ENCODE measurements at places on chromosomes 3 and 15. TPM values are rescaled to one million over a fixed set of nuclear protein-coding genes. Genes with fewer than 3 reads are reported as not detected.

DCLK3 gene
- 0.34 TPM for total RNA-seq

NCKIPSD gene
- total RNA-seq, result 22.0 TPM

- H3K36me3 ChIP-seq, result no peaks in the 10 kb centered on the region
- no peaks in the 10 kb centered on the region for H3K27me3 ChIP-seq
- no peak overlapping the region for H3K4me3 ChIP-seq
- no peaks in the 10 kb centered on the region for H3K4me1 ChIP-seq
Observed at GRCh38 chr3:114504941-114505628, 211.3 kb downstream of the TIGIT start.

DNA sequence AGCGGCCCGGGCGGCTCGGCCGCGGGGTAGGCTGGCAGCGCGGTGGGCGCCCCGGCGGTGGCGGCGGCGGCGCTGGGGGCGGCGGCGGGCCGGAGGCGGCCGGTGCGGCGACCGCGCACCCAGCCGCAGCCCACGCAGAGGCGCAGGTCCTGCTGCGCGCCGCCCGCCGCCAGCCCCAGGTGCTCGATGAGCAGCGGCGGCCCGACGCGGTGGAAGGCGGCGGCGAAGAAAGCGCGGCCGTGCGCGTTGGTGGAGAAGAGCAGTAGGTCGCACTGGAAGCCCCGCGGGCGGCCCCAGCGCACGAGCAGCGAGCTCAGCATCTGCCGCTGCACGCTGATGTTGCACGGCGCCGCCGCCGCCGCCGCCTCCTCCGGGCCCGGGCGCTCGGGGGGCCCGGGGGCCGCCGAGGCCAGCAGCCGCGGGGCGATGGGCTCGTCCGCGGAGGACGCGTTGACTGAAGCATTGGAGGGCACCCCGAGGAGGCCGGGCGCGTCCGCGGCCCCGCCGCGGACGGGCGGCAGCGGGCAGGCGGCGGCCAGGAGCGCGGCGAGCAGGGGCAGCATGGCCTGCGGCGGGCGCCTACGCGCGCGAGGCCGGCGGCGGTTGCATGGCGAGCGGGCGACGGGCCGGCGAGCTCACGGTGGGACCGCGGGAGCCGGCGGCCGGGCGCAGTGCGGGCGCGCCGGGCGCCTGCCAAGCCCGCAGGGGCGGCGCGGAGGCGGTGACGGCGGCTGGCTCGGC is 452 bp downstream of the TMEM158 start:
- H3K4me3 ChIP-seq, result peak overlapping the region; percentile 53

KLHL40 gene
- total RNA-seq, result not detected

GPR62 gene
- total RNA-seq, result 0.15 TPM

SLC9C1 gene
- 0.12 TPM for total RNA-seq

- H3K4me3 ChIP-seq, result no peak overlapping the region
- H3K27me3 ChIP-seq, result no peaks in the 10 kb centered on the region
Observed at GRCh38 chr3:116188231-116188785, 257.0 kb downstream of the LSAMP start.

GRCh38 chr3:178405531-178405930 is 130.7 kb upstream of the KCNMB2 start:
- no peak overlapping the region for H3K4me3 ChIP-seq
- no peaks in the 10 kb centered on the region for H3K4me1 ChIP-seq
- H3K27ac ChIP-seq, result no peak overlapping the region
- H3K36me3 ChIP-seq, result no peaks in the 10 kb centered on the region

DNAJA4 gene
- total RNA-seq, result 74.6 TPM

GRCh38 chr3:48305396-48305795 is 28.1 kb downstream of the SPINK8 start:
- DNase-seq, result no peak
- H3K4me3 ChIP-seq, result no peak overlapping the region
- H3K27me3 ChIP-seq, result no peaks in the 10 kb centered on the region
- H3K36me3 ChIP-seq, result no peaks in the 10 kb centered on the region
- H3K4me1 ChIP-seq, result peaks cover 8% of the 10 kb centered on the region
- H3K27ac ChIP-seq, result no peak overlapping the region

DNA sequence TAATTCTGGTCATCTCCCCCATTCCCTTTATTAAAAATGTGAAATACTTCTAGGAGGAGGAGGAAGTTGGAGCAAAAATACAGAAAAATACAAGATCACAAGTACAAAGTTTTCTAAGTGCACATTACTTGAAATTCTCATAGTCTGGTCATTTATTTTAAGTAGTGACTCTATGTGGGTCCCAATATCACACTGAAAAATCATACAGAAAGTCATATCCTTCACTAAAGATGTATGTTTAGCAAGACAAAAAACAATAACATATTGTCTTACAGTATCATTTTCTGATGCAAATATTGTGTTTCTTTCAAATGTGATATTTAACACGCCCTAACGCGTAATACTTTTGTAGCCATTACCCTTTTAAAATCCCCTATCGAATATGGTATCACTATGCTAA is 2.5 kb downstream of the ALDH1A2 start:
- no peaks in the 10 kb centered on the region for H3K36me3 ChIP-seq
- H3K4me1 ChIP-seq, result no peaks in the 10 kb centered on the region
- no peak for DNase-seq
- H3K27me3 ChIP-seq, result no peaks in the 10 kb centered on the region

FETUB gene
- not detected for total RNA-seq

TAGLN3 gene
- total RNA-seq, result 0.89 TPM

DNA sequence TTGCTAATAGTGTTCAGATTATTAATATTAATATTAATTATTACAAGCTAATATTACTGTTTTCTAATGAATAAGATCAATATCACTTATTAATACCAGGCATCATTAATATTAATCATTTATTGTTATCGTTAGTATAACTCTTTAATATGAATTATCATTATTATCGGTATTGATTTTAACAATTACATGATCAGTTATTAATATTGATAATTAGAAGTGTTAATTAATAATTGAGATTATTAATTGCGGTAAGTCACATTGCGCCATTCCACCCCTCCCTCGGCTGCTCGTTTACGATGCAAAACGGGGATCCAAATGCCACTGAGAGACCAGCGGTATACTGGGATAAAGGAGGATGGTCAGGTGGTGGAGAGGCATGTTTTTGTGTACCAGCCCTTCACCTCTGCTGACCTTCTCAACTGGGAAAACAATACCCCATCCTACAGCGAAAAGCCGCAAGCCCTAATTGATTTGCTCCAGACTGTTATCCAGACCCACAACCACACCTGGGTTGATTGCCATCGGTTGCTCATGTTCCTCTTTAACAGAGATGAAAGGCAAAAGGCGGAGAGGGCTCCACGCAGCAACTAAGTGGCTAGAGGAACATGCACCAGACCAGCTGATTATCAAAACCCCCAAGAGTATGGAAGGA is 28.6 kb upstream of the SSUH2 start:
- no peaks in the 10 kb centered on the region for H3K36me3 ChIP-seq
- no peak overlapping the region for H3K27ac ChIP-seq
- DNase-seq, result no peak
- H3K4me3 ChIP-seq, result no peak overlapping the region
- no peaks in the 10 kb centered on the region for H3K27me3 ChIP-seq
- no peaks in the 10 kb centered on the region for H3K4me1 ChIP-seq

DNA sequence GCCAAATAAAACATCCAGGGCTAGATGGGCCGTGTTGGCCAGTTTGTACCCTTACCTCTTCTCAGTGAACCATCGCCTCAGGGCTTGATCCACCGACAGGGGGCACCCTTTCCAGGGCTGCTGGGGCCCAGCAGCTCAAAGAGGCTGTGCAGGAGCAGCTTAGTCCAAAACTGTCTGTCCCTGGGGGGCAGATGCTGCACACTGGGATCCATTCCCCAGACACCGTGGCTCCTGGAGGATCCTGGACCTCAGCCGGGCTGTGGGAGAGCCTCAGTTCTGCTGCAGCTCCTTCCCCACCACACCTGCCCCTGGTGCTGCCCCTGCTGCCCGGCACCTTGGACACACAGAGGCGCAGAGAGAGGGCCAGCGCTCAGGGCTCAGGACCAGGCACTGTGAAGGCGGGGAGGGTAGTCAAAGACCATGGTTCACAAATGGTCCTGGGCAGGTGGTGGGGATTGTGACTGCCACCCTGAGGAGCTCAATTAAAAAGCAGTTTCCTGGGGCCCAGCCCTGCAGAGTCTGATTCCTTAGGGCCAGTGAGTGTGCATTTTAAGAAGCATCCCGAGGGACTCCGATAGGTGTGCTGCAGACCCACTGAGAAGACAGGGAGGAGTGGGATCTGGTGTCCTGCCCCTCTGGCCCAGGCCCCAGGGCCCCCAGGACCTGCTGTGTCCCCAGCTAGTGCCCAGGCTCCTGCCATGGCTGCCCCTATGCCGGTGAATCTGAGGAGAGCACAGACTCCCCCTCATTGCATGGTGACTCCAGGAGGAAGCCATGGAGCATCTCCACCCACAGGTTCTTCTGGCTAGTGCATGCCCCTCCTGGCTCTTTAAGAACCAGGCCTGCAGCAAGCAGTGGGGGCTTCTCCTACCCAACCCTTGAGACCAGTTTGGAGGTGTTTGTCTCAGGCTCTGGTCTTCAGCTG is 86.5 kb upstream of the PRR20G start:
- H3K36me3 ChIP-seq, result no peaks in the 10 kb centered on the region
- H3K27ac ChIP-seq, result no peak overlapping the region
- H3K4me1 ChIP-seq, result no peaks in the 10 kb centered on the region
- H3K4me3 ChIP-seq, result no peak overlapping the region
